Sigmoid colon (tissue), 7 donors: ENCODE measurements at places on chromosomes 7 and 10. TPM values are rescaled to one million over a fixed set of nuclear protein-coding genes. Genes with fewer than 3 reads are reported as not detected.

- no peak for DNase-seq
Measured at GRCh38 chr7:155120460-155120859, 50.3 kb downstream of the HTR5A start.

- DNase-seq = no peak
Measured at GRCh38 chr10:43287056-43288007, 20.5 kb upstream of the RASGEF1A start.

- DNase-seq = no peak
Measured at GRCh38 chr7:130946114-130946513, 212.1 kb upstream of the KLF14 start.

DNA sequence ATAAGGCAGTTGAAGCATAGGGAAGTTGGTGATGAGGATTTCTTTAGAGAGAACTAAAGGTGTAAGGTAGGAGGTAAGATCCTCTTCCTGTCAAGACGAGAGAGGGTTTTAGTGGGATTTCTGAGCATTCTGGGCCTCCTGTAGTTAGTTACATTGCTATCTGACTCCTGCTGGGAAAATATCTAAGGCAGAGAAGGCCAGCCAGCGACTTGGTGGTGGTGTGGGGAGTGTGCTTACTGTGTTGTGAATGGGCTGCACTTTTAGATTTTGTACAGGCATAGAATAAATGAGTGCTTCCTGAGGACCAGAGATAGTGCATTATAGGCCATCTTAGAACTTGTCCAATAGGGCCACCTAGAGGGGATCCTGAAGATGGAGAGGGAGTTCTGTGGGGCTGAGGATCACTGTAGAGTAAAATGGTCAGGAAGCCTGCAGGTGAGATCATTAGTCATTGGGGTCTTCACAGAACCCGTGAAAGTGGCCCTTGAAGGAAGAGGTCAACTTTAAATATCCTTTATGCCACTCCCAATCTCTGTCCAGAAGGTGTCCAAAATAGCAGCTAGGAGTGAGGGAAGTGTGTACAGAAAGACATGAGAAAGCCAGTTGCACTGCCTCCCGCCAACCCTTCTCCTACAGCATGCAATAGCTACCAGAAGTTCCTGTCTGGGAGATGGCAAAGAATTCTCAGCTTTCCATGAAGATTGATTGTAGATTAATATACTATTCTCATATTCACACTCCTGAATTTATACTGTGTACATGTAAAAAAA lies 266.6 kb downstream of the POLR1F start:
- DNase-seq = no peak

DNA sequence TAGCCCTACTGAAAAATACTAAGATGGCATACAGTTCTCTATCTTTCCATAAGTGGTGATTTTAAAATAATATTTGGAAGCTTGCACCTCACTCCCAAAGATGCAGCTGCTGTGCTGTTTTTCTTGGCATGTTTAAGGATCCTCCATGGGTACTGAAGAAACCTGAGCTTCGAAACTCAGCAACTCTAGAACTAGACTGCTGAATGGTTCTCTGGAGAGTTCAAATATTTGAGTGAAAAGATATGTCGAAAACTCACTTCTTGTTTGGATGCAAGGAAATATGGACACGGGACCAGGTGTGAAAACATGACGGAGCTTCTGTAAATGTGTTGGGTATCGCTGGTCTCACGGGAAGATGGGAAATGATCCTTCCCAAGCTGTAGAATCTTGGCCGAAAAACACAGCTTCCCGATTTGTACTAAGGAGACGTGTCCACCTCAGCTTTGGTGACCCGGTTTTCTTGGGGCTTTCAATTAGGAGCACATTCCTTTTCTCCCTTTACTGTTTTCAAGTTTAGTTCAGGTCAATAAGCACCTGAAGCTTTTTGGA lies 543.8 kb upstream of the NRP1 start:
- DNase-seq = no peak

- no peak for DNase-seq
Measured at GRCh38 chr7:14480281-14480680, 422.3 kb downstream of the DGKB start.

GRCh38 chr7:128267595-128267924 lies 26.5 kb downstream of the LEP start:
- DNase-seq = no peak

GRCh38 chr10:116105264-116105663 lies 167.7 kb downstream of the GFRA1 start:
- no peak for DNase-seq

DNA sequence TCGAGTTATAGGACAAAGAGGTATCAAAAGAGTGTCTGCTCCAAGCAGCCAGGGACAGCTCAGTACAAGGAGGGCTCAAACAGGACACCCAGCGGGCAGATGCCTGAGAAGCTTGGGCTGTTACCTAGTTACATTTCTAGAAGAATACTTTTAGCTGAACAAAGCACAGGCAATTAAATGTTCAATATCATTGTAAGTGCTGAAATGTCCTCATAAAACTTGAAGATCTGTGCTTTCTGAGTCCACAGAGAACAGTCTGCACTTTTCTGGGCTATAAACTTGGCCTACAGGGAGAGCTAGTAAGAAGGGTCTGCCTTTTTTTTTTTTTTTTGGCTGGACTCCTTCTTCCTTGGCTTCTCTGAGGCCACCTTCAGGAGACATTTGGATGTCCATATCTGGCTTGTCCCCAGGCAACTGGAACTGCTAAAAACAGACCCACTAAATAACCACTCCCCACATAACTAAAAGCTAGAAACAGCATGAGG lies 123.2 kb downstream of the SLC16A9 start:
- DNase-seq = no peak

- no peak for DNase-seq
Measured at GRCh38 chr10:4046030-4046429, 261.0 kb upstream of the KLF6 start.

AKR1C1 gene
- 31.4 TPM for total RNA-seq

MYO1G gene
- 1.1 TPM for total RNA-seq

ACBD7 gene
- total RNA-seq = not detected

GRK5 gene
- total RNA-seq = 24.3 TPM

DRGX gene
- total RNA-seq = not detected

CACNA2D1 gene
- total RNA-seq = 79.2 TPM
